Activated T-cell treated with anti-CD3 and anti-CD28 coated beads, Interleukin-2, amount 50 U/mL, for 72 hours (primary cell): ENCODE measurements at places on chromosomes 16 and 17. TPM values are rescaled to one million over a fixed set of nuclear protein-coding genes. Genes with fewer than 3 reads are reported as not detected.

DNA sequence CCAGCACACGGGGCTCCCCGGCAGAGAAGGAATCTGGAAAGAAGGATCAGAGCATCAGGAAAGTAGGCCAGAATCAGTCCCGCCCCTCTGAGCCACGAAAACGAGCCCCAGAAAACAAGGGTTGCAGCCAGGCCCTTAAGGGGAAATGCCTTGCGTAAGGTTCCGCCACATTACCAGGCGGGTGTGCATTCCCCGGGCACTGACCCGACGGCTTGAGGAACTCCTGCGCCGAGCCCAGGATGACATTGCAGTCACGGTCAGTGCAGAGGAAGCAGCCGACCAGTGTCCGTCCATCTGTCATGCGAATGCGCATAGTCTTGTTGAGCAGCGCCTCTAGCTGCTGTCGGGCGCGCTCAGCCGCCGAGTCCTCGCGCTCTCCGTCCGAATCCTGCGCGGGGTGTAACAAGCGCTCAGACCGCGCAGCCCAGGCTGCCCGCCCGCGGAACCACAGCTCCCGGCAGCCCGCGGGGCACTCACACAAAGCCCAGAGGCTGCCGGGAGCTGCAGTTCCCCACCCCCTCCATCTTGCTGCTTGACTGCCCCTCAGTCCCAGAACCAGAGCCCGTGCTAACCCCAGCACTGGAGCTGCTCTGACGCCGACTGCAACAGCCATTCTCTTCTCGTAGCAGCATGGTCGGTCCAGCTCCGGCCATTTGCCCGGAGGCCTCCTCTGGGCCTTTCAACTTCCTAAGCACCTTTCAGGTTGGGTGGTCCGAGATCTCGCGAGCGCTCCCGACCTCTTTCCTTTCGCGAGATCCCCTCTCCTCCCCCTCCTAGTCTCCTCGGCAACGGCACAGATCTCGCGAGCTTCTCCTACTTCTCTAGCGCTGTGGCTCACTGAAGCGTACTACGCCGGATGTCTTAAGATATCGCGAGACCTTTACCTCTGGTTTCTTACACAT is at the start of gene NAA38:
Gene NAA38, minus strand, starts transcription at position 749 of the 902 bp plus-strand sequence. Its CDS starts 96 bp downstream, at position 653.
- H3K36me3 ChIP-seq = peaks cover 8% of the 10 kb centered on the region
- H3K27me3 ChIP-seq = no peaks in the 10 kb centered on the region
- peak; percentile 92 for DNase-seq
- H3K4me3 ChIP-seq = no peak within 1 kb of the TSS

GRCh38 chr16:14640538-14640937 is 7.8 kb downstream of the BFAR start:
- no peak overlapping the region for H3K4me3 ChIP-seq
- H3K27ac ChIP-seq = peak overlapping the region; percentile 68
- H3K36me3 ChIP-seq = peaks cover 8% of the 10 kb centered on the region
- no peaks in the 10 kb centered on the region for H3K27me3 ChIP-seq

- no peak for DNase-seq
- peaks cover 8% of the 10 kb centered on the region for H3K36me3 ChIP-seq
- H3K27me3 ChIP-seq = no peaks in the 10 kb centered on the region
- no peak overlapping the region for H3K27ac ChIP-seq
- H3K4me1 ChIP-seq = no peaks in the 10 kb centered on the region
Measured at GRCh38 chr17:83091257-83092141, 12.1 kb downstream of the METRNL start.

ACE gene
- total RNA-seq = 0.58 TPM

DNA sequence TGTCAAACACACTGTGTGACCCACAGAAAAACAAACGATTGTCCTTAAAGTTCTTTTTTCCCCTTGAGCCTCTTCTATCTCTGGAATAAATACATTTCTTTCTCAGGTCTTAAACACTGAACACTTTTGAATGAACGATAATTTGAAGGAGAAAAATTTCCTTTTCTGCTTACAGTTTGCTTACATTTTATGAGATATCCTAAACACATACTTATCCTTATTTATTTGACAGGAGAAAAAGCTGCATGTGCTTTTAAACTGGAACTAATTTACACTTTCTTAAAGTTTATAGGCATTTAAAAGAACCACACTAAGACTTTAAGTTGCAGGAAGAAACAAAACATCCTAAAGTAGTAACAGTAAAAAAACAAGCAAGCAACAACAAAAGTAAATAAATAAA is 4.7 kb upstream of the IGF2BP1 start:
- H3K4me3 ChIP-seq = no peak overlapping the region
- H3K27ac ChIP-seq = no peak overlapping the region
- H3K4me1 ChIP-seq = peaks cover 20% of the 10 kb centered on the region
- no peak for DNase-seq
- peaks cover 62% of the 10 kb centered on the region for H3K27me3 ChIP-seq

GRCh38 chr16:66229651-66230050 is 136.8 kb upstream of the CDH5 start:
- H3K27ac ChIP-seq = no peak overlapping the region
- H3K27me3 ChIP-seq = no peaks in the 10 kb centered on the region
- DNase-seq = no peak
- H3K36me3 ChIP-seq = no peaks in the 10 kb centered on the region
- no peaks in the 10 kb centered on the region for H3K4me1 ChIP-seq

DNA sequence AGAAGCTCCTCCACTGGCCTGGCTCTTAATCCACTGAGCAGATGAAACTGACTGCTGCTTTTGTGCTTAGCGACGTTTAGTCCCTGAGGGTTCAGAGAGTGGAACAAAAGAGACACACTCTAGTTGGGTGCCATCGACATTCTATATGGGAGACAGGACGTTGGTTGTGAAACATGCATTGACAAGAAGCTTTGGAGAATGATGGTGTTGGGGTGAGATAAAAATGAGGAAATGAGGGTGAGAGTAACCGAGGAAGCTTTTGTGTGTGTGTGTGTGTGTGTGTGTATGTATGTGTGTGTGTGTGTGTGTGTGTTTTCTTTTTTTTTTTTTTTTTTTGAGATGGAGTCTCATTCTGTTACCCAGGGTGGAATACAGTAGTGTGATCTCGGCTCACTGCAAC is 89.5 kb downstream of the ABCC1 start:
- no peak overlapping the region for H3K4me3 ChIP-seq
- H3K36me3 ChIP-seq = peaks cover 13% of the 10 kb centered on the region
- H3K4me1 ChIP-seq = peaks cover 6% of the 10 kb centered on the region
- no peaks in the 10 kb centered on the region for H3K27me3 ChIP-seq

- H3K27me3 ChIP-seq = no peaks in the 10 kb centered on the region
- peaks cover 10% of the 10 kb centered on the region for H3K4me1 ChIP-seq
- no peak for DNase-seq
- no peaks in the 10 kb centered on the region for H3K36me3 ChIP-seq
Measured at GRCh38 chr17:65685110-65685509, 123.7 kb upstream of the AXIN2 start.

DNA sequence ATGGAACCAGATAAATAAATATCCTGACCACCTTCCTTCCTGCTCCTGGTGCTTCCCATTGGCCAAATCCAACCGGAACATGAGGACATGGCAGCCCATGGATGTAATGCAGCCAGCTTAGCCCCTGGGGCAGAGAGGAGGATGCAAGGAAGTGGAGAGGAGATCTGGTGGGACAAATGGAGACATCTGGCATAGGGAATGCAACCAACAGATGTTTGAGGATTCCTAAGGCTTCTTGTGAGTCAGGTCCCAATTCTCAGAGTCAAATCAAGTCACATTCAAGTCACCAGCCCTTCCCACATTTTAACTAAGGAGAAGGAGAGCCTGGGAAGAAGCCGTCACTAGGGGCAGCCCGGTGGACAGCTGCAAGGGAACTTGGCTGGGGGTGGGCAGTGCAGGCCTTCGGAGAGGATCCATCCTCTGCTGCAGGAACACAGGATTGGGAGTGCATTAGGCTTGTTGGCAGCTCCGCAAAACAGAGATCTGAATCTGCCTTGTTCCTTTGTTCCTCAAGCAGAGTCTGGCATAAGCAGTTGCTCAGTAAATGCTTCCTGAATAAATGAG is 62.8 kb upstream of the HS3ST2 start:
- H3K36me3 ChIP-seq = peaks cover 2% of the 10 kb centered on the region
- H3K4me1 ChIP-seq = no peaks in the 10 kb centered on the region
- H3K27ac ChIP-seq = no peak overlapping the region
- peaks cover under 1% of the 10 kb centered on the region for H3K27me3 ChIP-seq
- no peak for DNase-seq

DNA sequence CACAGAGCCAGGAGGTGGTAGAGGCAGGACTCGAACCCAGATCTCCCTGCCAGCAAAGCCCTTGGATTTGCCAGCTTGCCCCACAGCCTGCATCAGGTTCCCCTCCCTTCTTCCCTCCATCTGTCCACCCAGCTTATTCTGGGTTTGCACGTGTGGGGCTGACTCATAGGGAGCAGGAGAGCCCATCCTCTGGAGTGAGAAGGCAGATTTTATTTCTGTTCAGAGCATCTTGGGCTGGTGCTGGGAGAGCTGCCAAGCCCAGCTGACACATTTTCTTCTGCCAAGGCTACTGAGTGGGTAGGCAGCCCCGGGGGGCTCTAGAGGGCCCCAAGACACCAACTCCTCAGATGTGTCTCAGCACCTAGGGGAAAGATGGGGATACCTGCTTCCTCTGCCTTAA is 106.3 kb upstream of the CRHR1 start:
- H3K27ac ChIP-seq = no peak overlapping the region
- peaks cover 7% of the 10 kb centered on the region for H3K27me3 ChIP-seq
- H3K36me3 ChIP-seq = no peaks in the 10 kb centered on the region
- no peak overlapping the region for H3K4me3 ChIP-seq

GRCh38 chr16:84484579-84485254 is 19.7 kb downstream of the MEAK7 start:
- no peaks in the 10 kb centered on the region for H3K4me1 ChIP-seq
- no peak overlapping the region for H3K27ac ChIP-seq
- no peaks in the 10 kb centered on the region for H3K27me3 ChIP-seq
- no peak overlapping the region for H3K4me3 ChIP-seq

KIFC3 gene
- total RNA-seq = 1.5 TPM

DNA sequence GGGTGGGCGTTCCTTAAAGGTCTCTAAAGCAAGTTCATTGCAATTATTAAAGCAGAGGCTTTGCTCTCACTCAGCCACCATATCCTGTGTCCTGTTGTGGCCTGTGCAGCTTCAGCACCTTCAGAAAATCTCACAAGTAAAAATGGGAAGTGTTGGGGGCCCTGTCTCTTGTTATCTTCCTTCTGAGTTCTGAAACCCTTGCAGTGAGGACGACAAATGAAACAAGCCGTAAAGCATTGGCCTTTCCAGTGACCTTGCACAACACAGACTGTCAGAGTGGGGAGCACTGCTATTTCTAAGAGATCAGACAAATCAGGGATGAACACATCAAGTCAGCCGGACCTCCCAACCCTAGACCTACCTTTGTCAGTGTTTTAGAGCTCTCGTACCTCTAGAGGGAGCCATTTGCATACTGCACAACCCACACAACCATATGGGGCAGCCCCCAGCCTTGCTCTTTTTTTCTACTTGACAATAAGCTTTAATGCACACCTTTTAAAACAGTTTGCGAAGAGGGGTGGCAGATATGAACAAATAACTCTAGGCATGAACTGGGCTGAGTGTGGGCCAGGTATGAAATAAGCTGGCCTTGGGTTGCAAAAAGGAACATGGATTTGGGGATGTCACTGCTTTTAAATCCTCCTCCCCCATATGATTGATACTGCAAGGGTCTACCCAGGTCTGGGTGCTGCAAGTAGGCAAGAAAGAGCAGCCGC is 89.8 kb downstream of the KATNIP start:
- peaks cover 1% of the 10 kb centered on the region for H3K36me3 ChIP-seq
- H3K4me3 ChIP-seq = no peak overlapping the region
- H3K27ac ChIP-seq = no peak overlapping the region
- DNase-seq = peak; percentile 42
- no peaks in the 10 kb centered on the region for H3K27me3 ChIP-seq
- H3K4me1 ChIP-seq = no peaks in the 10 kb centered on the region

KRT33A gene
- total RNA-seq = not detected

DNA sequence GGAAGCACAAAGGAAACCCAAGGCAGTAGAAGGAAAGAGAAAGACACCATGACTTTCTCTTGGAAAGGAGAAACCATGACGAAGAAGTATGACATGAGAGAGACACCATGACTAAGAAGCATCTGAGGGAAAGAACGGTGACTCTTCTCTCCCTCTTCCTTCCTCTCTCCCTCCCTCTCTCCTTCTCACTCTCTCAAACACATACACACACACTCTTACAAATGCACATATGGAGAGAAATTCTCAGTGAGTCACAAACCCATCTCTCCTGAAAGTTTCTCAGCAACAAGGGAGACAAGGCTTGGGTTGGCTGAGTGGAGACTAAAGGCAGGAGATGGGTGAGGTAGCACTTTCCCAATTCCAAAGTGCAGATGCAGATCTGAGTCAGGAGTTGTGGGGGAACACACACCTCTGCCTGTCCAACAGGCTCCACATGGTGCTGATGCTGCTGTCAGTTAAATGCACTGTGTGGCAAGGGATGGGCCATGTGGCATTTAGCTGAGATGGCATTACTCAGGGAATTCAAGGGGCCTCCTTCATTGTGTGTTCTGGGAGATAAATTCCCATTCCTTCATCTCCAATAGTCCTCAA is 336.7 kb upstream of the C16orf82 start:
- no peaks in the 10 kb centered on the region for H3K4me1 ChIP-seq
- no peak overlapping the region for H3K27ac ChIP-seq
- H3K36me3 ChIP-seq = no peaks in the 10 kb centered on the region
- H3K27me3 ChIP-seq = peaks cover 9% of the 10 kb centered on the region
- H3K4me3 ChIP-seq = no peak overlapping the region

RHBDF1 gene
- 0.53 TPM for total RNA-seq
